ENCODE measurements at places on chromosomes 5 and 9.

DNA sequence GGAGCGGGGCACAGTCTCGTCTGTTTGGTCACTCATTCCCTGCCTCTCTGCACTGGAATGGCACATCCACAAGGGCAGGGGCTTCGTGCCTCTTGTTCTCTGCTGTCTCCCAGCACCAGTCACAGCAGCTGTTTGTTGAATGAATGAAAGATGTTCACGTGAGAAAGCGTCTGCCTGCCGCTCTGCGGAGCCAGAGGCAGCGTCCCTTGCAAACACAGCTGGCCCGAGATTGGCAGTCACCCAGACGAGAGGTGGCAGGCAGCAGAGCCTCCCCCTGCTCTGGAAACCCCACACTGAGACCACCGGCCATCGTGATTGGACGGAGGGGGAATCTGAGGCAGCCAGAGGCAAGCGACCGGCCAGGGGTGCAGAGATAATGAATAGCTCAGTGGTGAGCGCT lies 6.0 kb upstream of the FAM163B start:
- DNase-seq = no peak

DNA sequence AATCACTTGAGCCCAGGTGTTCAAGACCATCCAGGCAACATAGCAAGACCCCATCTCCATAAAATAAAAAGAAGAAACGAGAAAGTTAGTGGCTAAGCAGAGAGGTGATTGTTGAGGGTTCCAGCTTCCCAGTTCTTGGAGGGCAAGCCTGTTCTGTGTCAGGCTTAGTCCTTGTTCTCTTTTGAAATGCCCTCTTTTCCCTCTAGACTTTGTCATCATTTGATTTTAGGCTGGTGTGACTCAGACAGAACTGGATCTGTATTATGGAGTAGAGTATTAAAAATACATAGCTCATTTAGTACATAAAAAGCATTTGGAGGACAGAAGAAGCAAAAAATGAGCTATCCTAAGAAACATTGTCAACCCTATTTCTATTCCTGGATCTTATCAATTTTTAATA lies 159.4 kb downstream of the CD180 start:
- DNase-seq = no peak

DNA sequence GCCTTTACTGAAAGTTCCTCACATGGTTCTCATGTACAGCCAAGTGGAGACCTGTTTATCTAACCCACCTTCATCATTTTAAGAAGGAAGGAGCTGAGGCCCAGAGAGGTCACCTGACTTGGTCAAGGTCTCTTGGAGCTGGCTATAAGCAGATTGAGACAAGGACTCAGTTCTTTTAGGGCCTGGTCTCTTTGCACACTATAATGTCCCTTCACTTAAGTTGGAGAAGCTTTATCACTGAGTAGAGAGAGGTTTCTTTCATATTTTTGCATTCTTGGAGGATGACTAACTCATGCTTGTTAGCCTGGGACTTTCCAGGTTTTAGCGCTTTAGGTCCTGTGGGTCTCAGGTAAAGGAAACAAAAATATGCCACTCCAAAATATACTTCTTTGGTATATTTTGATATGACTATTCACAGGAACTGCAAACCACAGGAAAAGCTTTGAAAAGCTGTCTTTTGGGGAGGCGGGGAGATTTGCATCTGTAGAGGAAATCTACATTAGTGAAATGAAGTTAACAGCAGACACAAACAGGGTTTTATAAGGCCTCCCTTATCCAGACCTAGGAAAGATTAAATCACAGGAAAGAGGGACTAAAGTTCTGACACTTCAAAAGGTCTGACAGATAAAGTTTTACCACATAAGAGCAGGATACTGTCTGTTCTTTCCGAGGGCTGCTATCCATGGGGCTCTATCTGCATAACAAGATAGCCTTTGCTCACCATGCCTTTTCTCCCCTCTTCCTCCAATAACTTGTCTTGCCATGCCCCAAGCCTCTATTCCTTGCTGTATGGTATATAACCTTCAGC lies 95.8 kb upstream of the ANKRD55 start:
- peak; percentile 68 for DNase-seq

- no peak for DNase-seq
These were observed 498.6 kb downstream of the CHSY3 start for GRCh38 chr5:130402906-130403305.

DNA sequence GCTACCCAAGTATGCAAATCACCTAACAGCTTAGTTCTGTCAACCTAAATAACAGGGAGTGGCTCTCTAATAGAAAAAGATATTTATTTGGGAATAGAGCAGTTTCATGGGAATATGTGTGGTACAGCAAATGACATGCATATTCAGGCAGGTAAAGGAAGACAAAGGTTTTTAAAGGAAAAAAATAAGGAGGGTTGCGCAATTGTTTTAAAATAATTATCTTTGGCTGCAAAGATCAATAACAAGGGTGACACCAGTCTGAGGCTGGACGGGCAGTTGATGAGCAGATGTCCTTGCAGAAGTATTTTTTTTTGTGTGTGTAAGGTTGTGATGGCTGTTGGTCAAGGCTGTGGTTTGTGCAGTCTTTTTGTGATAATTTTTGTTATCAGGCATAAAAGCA lies 332.0 kb downstream of the ARHGEF28 start:
- no peak for DNase-seq

DNA sequence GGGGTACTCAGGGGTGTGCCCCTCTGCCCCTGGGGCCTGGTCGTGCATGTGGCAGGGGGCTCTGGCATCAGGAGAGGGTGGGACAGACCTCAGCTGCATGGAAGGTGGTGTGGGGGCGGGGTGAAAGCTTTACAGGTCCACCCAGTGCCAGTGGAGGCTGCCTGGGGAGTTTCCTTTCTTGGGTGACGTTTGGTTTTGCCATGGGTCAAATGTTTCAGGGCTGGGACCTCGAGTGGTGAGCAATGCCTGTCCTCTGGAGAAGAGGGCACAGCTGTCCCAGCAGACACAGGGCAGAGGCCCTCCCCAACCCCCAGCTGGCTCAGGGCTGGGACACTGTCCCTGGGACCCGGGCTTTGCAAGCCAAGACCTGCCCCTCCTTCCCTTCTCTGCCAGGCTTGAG lies 3.6 kb downstream of the RXRA start:
- DNase-seq = no peak

DNA sequence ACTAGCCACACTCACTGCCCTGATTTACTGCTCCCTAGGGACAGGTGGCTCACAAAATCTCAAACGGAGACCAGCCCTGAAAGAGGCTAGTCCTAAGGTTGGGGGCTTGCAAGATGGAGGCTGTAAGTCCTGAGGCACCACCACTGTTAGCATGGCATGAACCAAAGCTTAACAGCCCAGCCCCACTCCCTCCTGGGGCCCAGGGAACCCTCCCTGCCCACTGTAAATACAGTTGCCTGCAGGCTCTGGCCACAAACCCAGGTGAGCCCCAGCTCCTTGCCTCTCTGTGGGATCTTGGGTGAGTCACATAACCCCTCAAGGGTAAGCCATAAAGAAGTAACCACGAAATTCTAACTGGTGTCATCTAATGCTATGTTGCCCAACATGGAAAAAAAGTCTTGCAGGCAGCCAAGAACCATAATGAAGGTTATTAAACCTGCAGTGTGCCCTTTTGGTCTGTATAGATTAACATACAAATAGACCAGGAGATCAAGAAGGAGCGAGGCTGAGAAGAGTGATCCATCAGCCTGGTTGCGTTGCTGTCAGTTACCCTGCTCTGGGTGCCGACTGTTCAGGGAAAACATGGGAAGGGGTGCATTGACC lies 1.7 kb upstream of the POMT1 start:
- DNase-seq = peak; percentile 77

GRCh38 chr5:143224672-143225071 lies 178.8 kb downstream of the NR3C1 start:
- DNase-seq = no peak

DNA sequence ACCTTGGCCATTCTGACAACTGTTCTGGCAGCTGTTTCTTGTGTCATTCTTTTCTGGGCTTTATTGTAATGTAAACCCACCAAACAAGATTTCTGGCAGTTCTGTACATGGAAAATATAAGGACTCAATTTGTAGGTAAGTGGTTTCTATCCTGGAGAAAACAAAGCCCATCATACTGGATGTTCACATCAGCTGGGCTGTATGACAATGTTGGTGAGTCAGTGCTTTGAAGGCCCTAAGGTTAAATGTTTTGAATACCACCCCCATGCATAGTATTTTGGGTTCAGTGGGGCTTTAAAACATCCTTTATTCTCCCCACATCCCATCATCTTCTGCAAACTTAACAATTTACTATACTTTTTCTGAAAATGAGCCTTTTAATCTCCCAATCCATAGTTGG lies 52.5 kb downstream of the SH3GL2 start:
- no peak for DNase-seq
